ENCODE measurements at places on chromosomes 2 and 18.

GRCh38 chr18:4586731-4587130 is 131.6 kb upstream of the DLGAP1 start:
- no peak for DNase-seq

DNA sequence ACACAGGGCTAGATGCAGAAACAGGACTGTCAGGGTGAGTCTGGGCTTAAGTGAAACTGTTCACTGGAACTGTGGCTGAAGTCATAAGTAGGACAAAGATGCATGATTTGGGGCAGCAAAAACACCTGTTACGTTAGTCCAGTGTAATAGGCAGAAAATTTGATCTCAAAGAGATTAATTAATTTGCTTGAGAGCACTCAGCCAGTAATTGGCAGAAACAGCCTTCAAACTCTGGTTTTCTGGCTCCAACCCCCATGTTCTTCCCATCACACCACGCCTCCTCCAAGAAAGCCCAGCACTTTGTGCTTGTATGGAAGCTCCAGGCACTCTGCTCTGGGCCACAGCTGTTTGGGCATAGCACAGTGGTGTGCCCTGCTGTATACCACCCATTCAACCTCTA is 54.0 kb downstream of the CNTNAP5 start:
- no peak for DNase-seq

DNA sequence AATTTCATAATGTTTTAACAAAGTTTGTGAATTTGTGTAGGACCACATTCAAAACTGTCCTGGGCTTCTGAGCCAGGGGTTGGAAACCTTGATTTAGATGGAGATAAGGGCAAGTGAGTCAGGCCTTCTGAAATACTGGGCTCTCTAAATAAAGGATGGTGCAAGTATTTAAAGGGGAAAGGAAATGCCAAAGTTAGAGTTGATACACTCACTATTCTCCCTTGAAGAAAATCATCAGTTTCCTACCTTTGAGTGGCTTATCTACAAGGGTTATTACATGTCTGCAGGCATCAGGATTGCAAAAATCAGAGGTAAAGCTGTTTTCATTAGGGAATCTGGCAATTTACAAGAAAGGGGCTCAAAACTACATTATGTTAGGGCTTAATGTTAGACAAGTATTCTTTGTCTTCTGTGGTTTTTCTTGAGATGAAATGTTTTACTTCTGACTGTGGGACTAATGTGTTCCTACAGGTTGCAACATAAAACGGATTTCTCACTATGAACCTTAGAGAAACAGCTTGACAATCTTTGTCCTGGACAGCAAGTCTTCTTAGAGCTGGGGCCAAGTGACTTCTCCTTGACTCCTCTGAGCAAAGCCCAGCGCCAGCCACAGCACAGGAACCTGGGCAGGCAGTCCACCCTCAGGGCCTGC is 31.1 kb downstream of the RNU4ATAC start:
- no peak for DNase-seq

DNA sequence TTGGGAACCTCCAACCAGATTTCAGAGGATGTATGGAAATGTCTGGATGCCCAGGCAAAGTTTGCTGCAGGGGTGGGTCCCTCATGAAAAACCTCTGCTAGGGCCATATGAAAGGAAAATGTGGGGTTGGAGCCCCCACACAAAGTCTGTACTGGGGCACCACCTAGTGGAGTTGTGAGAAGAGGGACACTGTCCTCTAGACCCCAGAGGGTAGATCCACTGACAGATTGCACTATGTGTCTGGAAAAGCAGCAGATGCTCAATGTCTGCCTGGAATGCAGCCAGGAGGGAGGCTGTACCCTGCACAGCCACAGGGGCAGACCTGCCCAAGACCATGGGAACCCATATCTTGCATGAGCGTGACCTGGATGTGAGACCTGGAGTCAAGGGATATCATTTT is 573.7 kb upstream of the NXPH2 start:
- DNase-seq: no peak

DNA sequence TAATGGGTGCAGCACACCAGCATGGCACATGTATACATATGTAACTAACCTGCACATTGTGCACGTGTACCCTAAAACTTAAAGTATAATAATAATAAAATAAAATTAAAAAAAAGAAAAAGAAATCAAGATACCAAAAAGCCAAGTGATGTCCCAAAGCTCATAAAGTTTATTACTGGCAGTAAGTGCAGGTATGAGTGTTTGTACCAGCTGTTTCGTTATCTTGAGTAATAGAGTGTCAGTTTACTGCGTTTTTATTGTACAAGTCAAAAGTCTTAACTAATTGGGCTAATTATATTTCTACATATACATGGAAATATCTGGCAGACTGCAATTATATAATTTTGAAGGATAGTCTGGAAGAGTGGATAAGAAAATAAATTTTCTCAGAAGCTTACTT is 41.8 kb downstream of the MFSD6 start:
- no peak for DNase-seq

GRCh38 chr2:15555760-15556193 is 5.4 kb downstream of the NBAS start:
- no peak for DNase-seq

DNA sequence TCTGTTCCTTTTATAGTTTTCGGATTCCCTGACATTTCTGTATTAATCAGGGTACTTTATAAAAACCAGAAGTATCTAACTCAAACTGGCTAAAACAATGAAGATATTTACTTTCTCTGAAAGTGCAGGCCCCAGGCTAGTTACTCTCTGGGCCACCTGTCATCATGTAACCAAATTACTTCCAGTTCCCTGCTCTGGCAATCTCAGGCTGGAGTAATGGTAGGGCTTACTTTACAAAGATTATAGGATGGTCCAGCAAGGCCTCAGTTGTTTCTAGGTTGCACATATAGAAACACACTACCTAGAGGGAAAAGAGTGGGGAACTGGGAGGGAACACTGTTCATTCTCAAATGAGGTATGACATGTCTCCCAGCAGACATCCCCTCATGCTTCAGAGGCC is 74.8 kb downstream of the CHST9 start:
- no peak for DNase-seq

- DNase-seq: no peak
Observed at GRCh38 chr2:20170704-20171250, 54.2 kb downstream of the SDC1 start.

Measured in glomerular endothelial cell (primary cell).